ENCODE measurements at places on chromosomes 12 and 14.

GRCh38 chr12:10365696-10366405 lies 24.0 kb downstream of the KLRK1 start:
- no peak for DNase-seq

DNA sequence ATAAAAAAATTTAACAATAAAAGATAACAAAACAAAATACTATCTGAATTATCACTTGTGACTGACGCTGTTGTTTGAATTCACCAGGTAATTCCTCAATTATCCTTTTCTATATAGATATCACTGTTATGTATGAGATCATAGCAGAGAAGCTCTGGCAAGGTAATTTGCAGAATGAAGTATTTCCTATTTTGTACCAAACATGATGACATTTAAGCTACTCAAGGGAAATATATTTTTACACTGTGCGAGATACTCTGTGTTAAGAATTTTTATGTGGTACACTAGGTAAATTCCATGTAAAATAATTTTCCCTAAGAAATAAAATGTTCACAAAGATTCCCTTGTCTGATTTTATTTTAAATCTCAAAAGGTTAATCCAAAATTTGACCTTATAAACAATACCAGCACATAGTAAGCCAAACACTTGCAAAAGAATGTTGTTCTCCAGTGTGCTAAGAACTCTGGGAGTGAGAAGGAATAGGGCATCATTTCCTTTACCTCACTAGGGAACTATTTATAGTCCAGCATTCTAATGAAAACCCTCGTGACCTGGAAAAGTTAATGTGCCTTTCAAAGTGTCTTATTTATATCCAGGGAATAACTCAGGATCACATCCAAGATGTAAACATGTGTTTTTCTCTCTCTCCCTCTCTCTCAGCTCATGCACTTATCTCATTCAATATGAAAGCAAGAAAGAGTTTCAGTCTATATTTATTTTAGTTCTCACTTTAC lies 115.2 kb upstream of the RAP1B start:
- DNase-seq: no peak

GRCh38 chr14:35331605-35332516 lies 39.7 kb downstream of the PSMA6 start:
- DNase-seq: no peak

GRCh38 chr12:16606991-16607390 lies 1.0 kb upstream of the LMO3 start:
- DNase-seq: no peak

DNA sequence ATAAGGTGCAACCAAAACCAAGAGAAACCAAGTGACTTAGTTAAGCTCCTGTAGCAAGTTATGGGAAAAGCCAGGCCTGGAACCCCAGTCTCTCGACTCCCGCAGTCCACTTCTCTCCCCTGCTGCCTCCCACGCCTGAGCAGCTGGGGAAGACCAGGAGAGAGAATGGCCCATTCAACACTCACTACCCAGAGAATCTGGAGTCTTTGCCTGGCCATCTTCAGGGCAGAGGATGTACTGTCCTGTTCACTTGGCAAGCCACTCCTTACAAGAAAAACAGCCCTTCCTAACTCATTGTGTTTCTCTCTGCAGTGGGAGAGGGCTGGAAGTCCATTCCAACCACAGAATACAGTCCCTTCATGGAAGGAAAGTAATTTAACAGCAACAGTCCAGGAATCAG lies 1.8 kb downstream of the PITPNM2 start:
- DNase-seq: no peak

DNA sequence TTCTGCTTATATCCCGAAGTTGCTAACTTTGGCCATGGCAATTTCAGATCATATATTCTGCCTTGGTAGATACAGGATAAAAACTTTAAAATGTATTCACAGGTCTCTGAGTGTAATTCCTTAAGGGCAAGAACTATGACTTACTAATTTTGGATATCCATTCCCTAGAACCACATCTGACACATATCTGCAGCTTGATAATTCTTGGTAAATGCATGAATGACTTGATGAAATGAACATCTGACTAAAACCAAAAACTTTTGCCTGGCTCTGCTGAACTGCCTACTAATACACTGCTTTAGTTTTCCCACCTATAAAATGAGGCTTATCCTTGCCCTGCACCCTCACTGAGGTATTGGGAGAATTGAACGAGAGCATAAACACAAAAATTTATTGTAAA lies 32.2 kb downstream of the SLC25A21 start:
- DNase-seq: no peak

DNA sequence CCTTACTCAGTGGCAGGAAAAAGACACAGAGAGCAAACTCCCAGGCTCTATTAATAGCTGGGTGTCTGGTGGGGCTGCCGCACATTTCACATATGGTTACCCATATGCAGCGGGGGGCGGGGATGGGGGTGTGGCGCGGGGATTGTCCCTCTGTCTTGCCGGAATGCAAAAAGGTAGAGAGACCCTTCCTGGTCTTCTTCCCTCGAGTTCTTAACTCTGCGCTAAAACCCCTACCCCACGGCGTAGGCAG lies 1.7 kb downstream of the PRMT8 start:
- no peak for DNase-seq

DNA sequence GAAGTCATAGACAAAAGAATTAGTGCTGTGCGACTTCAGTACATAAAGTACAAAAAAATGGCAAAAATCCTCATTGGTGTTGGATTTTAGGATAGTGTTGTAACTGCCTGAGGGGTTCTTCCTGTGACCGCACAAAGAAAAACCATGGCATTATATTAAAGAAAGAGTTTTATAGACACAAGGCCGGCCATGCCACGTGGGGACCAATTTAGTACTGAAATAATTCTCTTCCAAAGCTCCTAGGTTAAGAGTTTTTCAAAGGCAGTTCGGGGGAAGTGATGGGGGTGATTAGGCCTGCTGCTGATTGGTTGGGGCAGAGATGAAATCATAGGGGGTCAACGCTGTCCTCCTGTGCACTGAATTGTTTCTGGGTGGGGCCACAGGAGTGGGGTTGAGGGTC lies 150.9 kb upstream of the EEA1 start:
- no peak for DNase-seq

DNA sequence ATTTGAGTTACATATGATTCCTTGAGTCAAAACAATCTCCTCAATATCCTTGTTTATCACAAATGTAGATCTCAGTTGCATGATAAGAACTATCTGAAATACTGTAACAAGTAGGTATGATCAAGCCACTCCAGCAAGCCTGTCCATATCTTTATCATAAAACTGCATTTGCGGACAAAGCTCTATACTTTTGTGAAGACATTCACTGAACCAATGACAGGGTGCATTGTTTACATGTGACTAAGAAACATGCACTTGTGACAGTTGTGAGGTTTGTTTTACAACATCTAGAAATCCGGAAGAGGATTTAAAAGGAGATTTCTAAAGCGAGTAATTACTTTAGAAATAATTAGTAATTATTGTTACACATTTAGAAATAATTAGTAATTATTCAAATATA lies 111.7 kb downstream of the PPP2R5E start:
- DNase-seq: no peak

DNA sequence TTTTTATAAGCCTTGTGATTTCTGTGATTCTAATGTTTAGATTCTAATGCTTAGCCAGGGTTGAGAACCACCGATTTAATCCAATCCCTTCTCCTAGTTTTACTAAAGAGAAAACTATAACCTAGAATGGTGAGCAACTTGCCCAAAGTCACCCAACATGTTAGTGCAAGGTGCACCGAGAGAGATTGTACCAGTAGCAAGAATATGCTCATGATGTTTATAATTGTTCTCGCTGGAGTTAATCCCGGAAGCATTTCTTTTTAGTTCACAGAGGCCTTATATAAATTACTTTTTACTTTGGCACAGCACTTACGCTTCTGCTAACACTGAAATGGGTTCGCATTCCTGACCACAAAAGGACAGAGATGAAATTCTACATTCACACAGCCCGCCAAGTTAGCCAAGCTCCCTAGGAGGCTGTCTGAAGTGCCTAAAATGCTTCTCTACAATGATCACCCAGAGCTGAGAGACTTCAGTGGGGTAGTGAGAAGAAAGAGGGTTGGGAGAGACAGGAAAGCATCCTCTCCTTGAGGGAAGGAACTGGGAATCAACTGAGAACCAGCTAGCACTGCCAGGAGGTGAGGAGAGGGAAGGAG lies 579 bp upstream of the BLOC1S1 start:
- DNase-seq: no peak

- DNase-seq: no peak
These were observed 39.8 kb downstream of the NOPCHAP1 start for GRCh38 chr12:105025890-105026289.

- DNase-seq: no peak
These were observed 3.6 kb upstream of the RHOF start for GRCh38 chr12:121796855-121797751.

DNA sequence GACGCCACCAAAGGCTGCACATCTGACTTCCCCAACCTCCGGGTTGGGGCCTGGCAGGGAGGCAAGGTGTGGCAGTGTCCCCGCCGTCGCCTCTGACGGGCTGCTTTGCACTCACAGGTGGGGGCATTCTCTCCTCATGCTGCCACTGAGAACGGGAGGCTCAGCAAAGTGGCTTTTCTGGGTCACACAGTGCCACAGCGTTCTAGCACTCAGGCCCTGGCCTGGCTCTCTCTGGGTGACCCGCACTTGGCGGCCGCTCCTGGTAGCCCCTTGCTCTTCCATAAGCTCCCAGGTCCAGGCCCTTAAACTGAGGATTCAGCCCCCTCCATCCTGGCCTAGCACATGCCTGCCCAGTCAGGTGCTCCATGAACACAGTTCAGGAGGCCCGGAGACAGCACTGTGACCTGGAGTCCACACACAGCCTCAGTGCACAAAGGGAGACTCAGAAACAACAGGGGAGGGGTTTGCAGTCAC lies 25.2 kb downstream of the SERPINA1 start:
- no peak for DNase-seq

DNA sequence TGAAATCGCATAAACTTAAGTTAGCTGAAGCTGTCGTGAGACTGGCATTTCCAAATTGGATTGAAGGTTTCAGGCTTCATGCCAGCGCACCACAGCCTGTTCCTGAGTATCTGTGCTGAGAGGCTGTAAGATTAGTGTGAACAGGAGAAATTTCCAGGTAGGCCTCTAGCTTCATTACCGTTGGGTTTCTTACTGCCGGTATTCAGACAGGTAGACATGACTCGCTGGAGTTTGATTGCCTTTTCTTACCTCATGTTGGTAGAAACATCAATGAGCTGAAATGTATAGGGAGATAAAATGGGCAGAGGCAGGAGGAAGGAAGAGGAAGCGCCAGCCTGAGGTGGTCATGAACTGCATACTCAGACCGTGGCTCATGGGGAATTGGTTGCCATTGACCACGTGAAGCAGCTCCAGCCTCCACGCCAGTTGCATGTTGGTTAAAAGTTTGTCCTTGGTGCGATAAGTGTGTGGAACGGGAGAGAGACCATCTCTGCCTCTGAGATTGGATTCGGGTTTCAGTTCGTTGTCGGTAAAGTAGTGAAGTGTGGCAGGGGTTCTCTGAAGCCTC lies 42.3 kb upstream of the MMP17 start:
- DNase-seq: no peak

- DNase-seq: no peak
These were observed 42.9 kb downstream of the DAD1 start for GRCh38 chr14:22545842-22546721.

DNA sequence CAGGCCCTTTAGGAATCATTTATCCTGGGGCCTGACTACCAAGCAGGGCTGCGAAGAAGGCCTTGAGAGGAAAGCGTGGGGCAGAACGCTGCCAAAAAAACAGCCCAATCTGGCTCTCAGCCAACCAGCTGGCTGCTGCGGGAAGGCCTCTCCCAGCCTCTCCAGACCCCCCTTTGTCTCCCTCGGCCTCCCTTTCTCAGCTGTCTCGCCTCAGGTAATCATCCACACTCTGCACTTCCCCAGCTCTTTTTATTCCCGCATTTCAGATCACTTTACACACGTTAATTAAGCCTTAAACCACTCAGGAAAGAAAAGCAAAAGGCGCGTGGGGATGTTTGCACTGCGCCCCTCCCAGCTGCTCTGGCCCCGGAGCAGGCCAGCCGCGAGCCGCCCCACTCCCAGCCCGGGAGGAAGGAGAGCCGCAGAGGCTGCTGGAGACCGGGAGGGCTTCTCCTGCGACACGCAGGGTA lies 208.2 kb upstream of the FOXN3 start:
- DNase-seq: no peak

GRCh38 chr14:60616461-60616959 lies 32.8 kb downstream of the SIX1 start:
- DNase-seq: no peak

- no peak for DNase-seq
These were observed 2.1 kb upstream of the USP44 start for GRCh38 chr12:95553197-95553943.

DNA sequence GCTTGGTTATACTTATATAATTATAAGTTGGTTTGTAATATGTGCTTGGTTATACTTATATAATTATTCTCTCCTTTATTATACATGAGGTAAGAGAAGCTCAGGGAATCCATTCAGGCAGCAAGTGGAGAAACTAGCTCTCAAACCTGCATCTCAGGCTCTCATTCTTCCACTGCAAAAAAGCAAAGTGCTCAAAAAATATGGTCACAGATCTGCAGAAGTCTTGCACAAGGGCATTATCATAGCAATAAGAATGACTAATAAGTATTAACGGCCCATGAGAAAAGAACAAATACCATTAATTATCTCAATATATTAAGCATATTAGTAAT lies 476 bp upstream of the TRAFD1 start:
- DNase-seq: no peak

DNA sequence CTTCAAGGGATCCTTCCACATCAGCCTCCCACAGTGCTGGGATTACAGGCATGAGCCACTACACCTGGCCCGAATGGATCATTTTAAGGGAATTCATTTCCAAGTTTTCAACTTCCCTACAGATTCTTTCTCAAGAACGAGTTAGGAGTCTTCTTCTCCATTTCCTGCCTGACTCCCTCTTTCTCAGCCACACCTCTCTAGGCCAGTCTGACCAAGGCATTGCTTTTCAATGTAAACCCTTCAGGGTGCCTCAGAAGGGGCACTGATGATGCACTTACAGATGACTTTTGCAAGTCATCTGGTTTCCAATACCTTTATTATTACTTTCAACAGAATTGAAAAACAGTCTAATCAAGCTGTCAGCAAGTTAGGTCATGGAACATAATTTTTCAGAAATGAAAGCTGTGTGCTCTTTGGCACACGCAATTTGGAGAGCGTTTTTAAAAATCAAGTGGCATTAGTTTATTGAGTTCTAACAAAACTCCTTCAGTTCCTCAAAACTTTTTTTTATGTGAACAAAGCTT lies 47.2 kb downstream of the SVOP start:
- no peak for DNase-seq

DNA sequence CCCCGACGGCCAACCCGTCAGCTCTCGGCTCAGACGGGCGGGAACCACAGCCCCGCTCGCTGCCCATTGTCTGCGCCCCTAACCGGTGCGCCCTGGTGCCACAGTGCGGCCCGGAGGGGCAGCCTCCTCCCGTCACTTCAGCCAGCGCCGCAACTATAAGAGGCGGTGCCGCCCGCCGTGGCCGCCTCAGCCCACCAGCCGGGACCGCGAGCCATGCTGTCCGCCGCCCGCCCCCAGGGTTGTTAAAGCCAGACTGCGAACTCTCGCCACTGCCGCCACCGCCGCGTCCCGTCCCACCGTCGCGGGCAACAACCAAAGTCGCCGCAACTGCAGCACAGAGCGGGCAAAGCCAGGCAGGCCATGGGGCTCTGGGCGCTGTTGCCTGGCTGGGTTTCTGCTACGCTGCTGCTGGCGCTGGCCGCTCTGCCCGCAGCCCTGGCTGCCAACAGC lies at the start of gene WNT1:
Gene WNT1, plus strand, starts transcription at position 32 of the 450 bp plus-strand sequence. Its CDS starts 329 bp downstream, at position 361.
- DNase-seq: no peak

- no peak for DNase-seq
These were observed 841.5 kb upstream of the FLRT2 start for GRCh38 chr14:84688297-84689025.

GRCh38 chr14:50967103-50967502 lies 22.8 kb upstream of the PYGL start:
- DNase-seq: no peak
